ENCODE measurements at places on chromosomes 5 and 9.

DNA sequence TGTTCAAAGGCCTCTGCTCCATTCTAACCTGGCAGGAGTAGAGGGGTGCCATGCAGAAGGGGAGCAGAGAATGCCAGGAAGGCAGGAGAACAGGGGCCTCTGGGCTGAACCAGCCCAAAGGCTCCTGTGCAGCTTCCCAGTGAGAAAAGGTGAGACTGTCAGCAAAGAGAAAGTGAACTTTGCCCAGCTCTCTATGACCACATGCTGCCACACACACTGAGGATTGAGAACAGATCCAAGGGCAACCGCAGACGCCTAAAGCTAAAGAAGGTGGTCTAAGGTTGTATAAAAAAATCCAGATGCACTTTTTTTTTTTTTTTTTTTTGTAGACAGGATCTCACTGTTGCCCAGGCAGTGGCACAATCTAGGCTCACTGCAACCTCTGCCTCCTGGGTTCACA lies 51.4 kb downstream of the ALDH7A1 start:
- DNase-seq, result no peak

DNA sequence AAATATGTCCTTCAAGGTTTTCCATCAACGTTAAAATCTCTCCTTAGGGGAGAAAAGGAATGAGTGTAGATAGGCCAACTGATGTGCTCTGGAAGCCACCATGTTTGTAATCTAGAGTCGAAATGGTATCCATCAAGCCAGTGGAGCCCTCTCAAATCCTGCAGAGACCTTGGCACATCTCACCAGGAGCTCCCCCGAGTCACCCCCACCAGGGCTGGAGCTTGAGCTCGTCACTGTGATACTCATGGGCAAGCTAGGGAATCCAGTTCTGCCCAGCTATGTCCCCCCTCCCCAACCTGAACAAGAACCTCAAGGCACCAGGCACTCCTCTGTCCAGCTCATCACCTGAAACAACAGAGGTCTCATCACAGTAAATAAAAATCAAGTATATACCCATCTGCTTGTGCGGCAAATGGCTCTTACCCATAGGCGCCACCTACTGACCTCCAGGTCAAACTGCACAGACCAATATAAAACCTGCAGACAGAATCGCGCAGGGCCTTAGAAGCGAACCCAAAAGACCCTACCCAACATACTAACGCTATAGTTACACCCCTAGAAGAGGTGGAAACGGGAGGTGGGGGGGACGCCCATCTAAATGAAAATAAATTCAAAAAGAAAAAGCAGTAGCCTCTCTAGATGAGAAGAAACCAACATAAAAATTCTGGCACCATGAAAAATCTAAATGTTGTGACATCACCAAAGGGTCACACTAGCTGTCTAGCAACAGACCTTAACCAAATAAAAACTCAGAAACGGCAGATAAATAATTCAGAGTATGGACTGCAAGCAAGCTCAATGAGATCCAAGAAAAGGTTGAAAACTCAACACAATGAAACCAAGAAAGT lies 75.0 kb downstream of the TTC39B start:
- no peak for DNase-seq

GRCh38 chr5:58105836-58106235 lies 354.1 kb downstream of the PLK2 start:
- no peak for DNase-seq

DNA sequence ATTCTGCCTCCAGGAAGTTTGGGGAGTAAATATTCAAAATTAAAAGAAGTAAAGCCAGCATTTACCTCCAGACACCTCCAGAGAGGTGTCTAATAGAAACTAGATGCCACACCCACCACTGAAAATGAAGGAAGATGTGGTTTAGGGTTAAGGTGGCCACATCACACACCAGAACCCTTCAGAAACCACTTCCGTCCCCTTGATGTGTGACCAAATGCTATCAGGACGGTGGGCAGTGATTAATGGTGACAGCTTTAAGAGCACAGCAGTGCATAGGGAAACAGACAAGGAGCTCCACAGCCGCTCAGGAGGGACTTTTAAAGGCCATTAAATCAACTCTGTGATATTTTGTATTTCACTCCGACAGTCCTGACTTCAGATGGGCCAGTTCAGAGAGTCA lies 295.2 kb downstream of the BRINP1 start:
- no peak for DNase-seq

GRCh38 chr9:13274886-13275641 lies 4.4 kb downstream of the MPDZ start:
- no peak for DNase-seq

DNA sequence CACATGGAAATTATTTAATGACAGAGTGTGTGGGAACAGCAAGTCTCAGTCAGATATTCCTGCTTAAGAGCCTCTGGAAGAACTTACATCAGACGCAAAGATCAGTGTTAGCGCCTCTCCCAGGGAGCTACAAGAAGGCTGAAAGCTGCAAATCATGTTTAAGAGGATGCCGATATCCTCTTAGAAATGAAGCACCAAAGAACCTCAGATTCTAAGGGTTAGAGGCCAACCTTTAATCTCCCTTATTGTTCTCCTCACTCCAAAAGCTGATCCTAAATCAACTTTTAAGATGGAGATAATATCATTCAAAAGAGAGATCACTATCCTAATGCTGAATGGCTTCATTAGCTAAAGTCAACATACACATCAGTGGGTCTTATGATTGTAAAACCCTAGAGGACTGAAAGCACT lies 160.6 kb downstream of the NFIB start:
- DNase-seq, result no peak

DNA sequence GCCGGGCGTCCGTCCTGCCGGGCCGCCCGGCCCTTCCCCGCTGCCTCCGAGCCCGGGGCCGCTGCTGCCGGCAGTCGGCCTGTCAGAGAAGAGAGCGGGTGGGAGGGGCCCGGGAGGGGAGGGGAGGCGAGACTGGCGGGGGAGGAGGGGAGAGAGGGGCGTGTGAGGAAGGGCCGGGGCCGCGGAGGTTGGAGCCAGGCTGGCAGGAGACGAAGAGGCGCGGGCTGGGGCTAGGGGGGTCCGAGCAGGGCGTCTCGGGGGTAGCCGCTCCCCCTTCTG lies 570 bp downstream of the CREBRF start:
- DNase-seq, result peak; percentile 73

GRCh38 chr9:73151653-73152542 lies at the start of gene ANXA1:
Gene ANXA1, plus strand, starts transcription at chr9:73151865. Its CDS starts 6,671 bp downstream, at chr9:73158536.
- peak; percentile 63 for DNase-seq

- DNase-seq, result no peak
These were observed 28.4 kb upstream of the TRIO start for GRCh38 chr5:14114615-14115251.
